Liver (tissue), 10 donors: ENCODE measurements at places on chromosomes 6 and 20. TPM values are rescaled to one million over a fixed set of nuclear protein-coding genes. Genes with fewer than 3 reads are reported as not detected.

- DNase-seq, result no peak
Observed at GRCh38 chr20:18973529-18974173, 160.1 kb downstream of the SCP2D1 start.

DNA sequence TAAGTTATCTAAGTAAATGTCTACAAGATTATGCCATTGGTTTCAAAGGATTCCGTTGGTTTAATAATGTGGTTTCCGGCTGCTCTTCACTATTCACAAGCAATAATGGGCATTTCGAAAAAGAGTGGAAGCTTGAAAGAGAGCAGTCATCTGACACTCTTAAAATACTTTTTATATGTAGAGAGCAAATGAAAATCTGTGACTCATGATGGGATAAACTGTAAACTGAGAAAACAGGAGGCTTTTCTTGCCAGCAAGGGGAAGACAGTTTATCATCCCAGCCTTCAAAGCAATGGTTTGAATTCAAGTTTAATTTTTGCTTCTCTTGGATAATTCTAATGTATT is 145.7 kb downstream of the KHDC1L start:
- no peak for DNase-seq

DNA sequence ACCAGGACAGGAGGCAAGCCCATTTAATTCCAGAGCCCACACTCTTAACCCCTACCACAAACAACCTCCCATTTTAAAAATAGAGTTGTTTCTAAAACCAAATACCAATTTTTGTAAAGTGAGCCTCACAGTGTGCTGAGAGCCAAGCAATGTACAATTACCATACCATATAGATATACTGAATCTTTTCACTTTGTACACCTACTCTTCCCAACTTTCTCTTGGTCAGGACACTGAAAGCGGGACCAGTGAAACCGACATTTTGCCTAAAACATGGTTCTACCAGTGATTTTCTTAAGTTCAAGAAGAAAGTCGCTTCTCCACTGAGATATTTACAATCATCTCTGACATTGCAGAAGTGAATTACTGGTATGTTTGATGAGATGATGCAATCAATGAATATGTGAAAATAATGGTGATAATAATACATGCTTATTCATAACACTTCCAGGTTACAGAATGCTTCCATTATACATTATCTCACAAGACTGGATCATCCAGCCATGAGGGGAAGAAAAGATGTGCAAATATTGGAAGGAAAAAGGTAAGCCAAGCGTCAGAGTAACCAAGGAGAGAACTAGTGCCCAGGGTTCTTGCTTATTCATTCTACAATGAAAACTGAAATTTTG is 74.1 kb downstream of the HIVEP2 start:
- no peak for DNase-seq

DNA sequence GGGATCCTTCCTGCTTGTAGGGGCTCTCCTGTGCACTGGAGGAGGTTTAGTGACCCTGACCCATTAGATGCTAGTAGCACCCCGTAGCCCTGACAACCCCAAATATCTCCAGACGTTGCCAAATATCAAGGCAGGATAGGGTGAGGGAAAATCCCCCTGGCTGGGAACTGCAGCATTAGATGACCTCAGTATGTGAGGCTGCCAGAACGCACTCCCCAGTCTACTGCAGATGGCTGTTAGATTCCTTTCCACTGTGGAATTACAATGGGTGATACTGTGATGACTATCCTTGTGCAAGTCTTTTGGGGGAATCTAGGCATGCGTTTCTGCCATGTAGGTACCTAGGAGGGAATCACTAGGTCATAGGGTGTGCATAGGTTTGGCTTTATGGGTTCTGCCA is 226.3 kb upstream of the KCNG1 start:
- no peak for DNase-seq

The GMNN gene
- total RNA-seq, result 8.4 TPM
